Muscle of back (tissue), 13 donors: ENCODE measurements at places on chromosomes 5 and 9. TPM values are rescaled to one million over a fixed set of nuclear protein-coding genes. Genes with fewer than 3 reads are reported as not detected.

GRCh38 chr5:148202531-148203203, at the start of gene SPINK6:
SPINK6 (plus strand) TSS chr5:148203042; CDS start chr5:148203097, 55 bp downstream.
- no peak for DNase-seq

GRCh38 chr5:97167435-97167834, 15.6 kb downstream of the RIOK2 start:
- no peak for DNase-seq

DNA sequence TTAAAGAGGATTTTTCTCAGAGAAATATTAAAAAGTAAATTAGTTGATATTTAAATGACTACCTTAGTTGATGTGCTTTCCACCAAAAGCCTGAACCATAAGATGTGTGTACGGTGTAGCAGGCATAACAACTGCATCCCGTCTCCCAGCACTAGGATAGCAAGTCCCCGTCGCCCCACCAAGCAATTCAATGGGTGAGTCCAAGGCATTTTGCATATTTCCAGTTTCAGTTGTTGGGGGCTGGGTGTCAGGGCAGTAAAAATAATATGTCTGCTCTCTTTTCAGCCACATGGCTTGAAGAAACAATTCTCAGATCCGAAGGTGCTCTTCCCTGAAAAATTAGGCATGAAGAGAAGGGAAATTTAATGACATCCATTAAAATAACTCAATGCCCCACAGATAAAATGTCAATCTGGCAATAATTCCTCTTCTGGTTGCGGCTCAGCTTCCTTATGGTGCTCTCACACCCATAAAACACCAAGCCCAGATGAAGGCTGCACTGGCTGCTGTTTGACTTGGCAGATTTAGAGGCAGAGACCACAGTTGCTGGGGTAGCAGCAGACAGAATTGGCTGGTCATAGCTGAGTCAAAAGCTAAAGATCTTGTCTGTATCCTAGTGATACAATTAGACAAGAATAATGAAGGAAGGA, 124.4 kb upstream of the ADCY2 start:
- no peak for DNase-seq

- DNase-seq, result no peak
Observed at GRCh38 chr5:109532773-109533364, 123.1 kb upstream of the PJA2 start.

GRCh38 chr5:98624145-98624880, 149.2 kb upstream of the RGMB start:
- no peak for DNase-seq

GRCh38 chr5:51230336-51230735, 152.9 kb upstream of the ISL1 start:
- DNase-seq, result no peak

GRCh38 chr5:80634193-80634592, 20.3 kb upstream of the MSH3 start:
- DNase-seq, result no peak

DNA sequence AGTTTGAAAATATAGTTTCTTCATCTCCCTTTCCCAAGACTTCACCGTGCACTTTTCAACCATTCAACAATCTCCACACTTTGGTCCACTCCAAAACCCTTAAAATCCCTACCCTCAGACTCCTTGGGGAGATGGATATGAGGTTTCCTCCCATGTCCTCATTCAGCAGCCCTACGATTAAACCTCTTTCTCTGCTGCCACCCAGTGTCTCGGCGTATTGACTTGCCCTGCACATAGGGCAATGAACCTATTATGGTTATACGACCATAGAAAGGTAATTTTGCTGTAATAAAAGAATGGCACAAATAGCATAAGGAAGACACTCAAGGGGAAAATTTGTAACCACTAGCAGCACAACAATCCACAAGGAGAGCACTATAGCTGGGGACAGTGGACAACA, 803.5 kb downstream of the TLE1 start:
- DNase-seq, result no peak

PCDHGA3 gene
- 1.2 TPM for polyA plus RNA-seq

IFNW1 gene
- polyA plus RNA-seq, result not detected

FGD3 gene
- polyA plus RNA-seq, result 2.1 TPM

NINJ1 gene
- 29.4 TPM for polyA plus RNA-seq
